ENCODE measurements at places on chromosomes 2 and 18.
A peak's percentile ranks its signal among the peaks of the same experiment; 100 is the strongest.

DNA sequence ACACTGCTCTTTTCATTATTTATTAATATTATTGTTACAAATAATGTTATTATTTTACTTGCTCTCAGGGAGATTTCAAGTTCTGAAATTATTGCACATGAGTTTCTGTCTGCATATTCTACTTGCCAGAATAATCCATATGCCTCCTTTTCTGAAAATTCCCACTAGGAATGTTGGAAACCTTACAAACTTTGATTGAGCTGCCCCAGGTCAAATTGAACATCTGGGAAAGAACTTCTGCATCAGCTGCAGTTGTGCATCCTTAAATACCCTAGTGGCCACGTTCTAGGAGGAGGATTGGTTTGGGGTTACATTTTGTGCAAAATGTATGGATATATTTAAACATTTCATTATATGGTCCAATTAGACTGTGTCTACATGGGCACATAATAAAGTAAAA lies 1302.7 kb upstream of the PIK3C3 start:
- no peak for DNase-seq

DNA sequence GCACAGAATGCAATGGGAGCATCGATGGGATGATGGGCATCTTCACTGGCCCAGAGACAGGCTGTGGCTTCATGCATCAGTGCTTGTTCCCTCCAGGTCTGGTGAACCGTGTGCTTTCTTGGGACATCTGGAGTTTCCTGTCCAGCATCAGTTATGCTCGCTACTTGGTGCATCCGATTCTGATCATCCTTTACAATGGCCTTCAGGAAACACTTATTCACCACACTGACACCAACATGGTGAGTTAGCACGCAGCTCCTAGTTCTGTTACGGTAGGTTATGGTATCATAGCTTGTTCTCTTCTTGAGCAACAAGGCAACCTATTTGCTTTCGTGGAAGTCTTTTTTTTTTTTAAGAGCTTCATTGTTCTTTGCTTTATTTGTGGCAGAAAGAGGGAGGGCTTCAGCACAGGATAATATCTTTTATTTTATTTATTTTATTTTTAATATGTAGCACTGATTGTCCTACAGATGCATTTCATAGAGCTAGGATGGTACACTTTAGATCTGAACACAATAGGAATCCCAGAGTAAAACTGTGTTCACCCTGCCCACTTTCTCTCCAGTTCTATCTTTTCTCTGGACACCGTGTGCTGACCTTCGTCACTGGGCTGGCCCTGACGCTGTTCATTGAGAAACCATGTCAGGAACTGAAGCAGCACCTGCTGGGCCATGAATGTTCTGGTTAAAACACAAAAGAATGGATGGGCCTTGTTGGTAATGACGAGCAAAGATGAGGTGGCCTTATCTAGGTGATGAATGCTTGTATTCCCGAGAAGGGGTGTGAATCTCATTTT lies 71.2 kb upstream of the SEC11C start:
- DNase-seq, result no peak

DNA sequence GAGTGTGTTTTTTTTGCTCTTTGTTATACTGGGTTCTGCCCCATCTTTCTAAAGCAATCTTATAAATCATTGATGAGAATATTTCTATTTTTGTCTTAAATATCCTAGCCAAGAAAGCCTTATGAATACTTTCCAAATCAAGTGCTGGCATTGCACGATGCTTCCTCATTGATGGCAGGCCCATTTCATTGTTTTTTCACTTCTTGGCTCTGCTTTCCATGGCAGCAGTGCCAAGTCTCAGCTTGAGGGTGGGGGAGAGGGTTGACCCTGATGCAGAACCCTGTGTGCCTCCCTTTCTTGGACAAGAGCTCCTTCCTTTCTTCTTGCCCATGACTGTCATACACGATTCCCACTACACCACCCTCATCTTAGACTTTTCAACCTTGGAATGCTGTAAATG lies 16.7 kb upstream of the CELF4 start:
- no peak for DNase-seq

DNA sequence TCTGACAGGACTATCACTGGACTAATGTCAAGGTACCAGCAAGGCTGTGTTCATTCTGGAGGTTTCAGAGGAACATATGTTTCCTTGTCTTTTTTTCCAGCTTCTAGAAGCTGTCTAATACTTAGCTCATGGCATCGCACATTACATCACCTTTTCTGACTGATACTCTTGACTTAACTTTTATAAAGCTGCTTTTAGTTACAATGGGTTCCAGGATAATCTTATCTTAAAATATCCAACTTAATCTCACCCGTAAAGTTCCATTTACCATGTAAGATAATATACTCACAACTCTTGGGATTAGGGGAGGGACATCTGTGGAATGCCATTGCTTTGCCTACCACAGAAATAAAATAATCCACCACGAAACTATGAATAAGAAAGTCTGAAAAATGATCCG lies 394.2 kb downstream of the CDH19 start:
- no peak for DNase-seq

- no peak for DNase-seq
Measured at GRCh38 chr18:75208836-75209128, 157 bp downstream of the PTGR3 start.

GRCh38 chr2:216057688-216058193 lies 23.9 kb downstream of the PECR start:
- peak; percentile 68 for DNase-seq

DNA sequence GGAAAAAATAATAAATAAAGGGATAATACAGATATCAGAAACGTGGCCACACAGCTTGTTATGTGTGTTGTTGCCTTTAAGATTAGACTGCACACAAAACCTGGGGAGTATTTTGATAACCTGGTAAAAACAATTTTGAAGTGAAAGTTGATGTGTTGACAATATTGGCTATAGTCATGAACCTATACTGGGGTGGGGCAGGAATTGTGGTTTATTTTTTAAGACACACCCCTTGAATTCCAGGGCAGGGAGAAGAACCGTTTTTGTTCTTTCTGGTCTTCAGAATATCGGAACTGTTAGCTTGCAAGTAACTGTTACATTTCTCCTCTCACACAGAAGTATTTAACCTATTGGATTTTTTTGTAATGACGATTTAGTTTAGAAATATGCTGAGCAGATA lies 80.4 kb downstream of the LIMS1 start:
- DNase-seq, result peak; percentile 42

- DNase-seq, result no peak
Measured at GRCh38 chr2:203763938-203764664, 57.7 kb downstream of the CD28 start.

GRCh38 chr2:237733677-237734300 lies 64.8 kb upstream of the RBM44 start:
- no peak for DNase-seq

GRCh38 chr2:88837511-88838160 lies 146.2 kb downstream of the RPIA start:
- DNase-seq, result no peak

DNA sequence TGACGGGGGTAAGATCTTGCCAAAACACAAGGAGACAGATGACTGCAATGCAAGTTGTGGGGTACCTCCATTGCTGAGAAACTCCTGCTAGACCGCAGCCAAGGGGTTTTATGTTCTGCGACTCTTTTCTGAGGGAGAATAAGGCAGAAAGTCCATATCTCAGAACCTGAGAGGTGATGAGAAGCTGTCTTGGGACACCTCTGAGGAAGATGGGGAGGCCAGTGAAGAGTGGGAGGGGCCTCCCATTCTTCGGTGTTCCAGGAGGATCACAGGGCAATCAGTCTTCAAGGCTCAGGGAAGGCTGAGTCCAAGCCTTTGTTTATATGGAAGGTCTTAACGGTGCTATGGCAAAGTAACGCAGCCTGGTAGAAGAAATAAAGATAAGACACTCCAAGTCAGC lies 18.0 kb downstream of the CYP27A1 start:
- no peak for DNase-seq

DNA sequence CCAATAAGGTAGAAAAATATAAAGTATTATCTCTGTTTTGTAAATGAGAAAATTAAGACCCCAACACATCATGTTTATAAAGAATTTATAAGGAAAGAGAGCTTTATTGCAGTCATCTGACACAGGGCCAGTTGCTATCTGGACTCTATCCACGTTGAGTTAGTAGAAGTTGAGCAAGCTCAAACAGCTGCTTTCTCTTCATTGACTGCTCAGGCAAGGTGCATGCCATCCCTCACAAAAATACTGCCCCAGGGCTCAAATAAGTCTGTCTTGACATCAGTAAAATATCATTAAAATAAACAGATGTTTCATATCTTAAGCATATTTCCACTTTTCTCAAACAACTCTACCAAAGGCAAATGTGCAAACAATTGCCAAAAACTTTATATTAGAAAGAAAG lies 14.8 kb downstream of the COL5A2 start:
- DNase-seq, result no peak

GRCh38 chr2:12694990-12695774 lies 21.6 kb upstream of the TRIB2 start:
- DNase-seq, result no peak

- no peak for DNase-seq
Measured at GRCh38 chr2:170974304-170974993, 45.4 kb downstream of the GORASP2 start.

- DNase-seq, result no peak
Measured at GRCh38 chr18:42159146-42159545, 204.1 kb downstream of the PIK3C3 start.

GRCh38 chr2:17599617-17600016 lies 59.1 kb downstream of the VSNL1 start:
- DNase-seq, result no peak

DNA sequence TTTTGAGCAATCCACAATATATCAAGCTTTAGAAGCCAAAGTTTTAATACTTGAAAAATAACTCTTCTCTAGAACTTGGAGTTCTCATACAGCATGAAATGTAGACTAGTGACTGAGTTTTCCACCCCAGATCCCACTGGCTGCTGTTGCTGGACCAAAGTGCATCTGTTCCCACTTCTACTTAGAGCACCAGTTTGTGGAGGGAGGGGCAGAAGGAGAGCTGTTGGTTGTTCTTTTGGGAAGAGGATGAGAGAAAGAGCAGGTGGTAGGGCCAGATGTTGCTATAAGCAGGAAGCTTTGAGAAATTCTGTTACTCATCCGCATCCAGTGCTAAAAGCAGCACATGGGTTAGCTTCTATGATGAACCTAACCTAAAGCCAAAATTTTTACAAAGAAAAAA lies 59.0 kb downstream of the MBD2 start:
- DNase-seq, result no peak

DNA sequence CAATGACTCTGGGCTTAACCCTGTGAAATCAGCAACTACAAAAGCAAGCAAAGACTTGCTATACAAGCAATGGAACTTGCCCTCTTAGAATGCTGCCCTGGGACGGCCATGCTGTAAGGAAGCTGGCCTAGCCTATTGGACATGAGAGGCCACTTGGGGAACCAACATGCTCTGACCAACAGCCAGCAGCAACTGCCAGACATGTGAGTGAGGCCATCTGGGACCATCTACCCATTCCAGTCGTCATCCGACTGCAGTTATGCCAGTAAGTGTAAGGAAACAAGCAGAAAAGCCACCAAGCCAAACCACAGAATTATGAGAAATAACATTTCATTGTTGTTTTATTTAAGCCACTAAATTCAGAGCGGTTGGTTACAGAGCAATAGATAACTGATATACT lies 40.9 kb downstream of the CLASP1 start:
- DNase-seq, result no peak

DNA sequence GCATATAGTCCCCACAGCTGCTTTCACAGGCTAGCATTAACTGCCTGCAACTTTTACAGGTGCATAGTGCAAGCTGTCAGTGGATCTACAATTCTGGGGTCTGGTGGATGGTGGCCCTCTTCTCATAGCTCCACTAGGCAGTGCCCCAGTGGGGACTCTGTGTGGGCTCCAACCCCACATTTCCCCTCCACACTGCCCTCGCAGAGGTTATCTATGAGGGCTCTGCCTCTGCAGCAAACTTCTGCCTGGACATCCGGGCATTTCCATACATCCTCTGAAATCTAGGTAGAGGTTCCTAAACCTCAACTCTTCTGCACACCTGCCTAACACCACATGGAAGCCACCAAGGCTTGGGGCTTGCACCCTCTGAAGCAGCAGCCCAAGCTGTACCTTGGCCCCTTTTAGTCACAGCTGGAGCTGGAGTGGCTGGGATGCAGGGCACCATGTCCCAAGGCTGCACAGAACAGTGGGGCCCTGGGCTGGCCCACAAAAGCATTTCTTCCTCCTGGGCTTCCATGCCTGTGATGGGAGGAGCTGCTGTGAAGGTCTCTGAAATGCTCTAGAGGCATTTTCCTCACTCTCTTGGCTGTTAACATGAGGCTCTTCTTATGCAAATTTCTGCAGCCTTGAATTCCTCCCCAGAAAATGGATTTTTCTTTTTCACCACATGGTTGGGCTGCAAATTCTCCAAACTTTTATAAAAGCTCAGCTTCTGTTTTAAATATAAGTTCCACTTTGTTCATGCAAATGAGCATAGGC lies 59.3 kb downstream of the KDM3A start:
- DNase-seq, result no peak

DNA sequence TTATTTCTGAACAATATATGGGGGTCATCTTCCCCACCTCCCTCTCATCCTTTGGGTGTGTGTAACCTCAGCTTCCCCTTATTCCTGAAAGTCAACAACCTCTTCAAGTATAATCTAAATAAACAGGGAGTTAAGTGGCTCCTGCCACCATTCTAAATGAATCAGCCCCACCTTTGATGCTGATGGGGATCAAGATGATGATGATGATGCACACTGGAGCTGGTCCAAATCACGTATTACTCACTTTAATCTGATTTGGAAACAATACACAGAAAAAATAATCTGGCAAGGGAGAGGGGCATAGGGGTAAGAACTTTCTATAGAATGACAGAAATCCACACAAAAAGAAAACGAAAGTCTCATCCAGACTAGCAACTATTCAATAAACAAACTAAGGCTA lies 7.1 kb downstream of the ACVR1 start:
- no peak for DNase-seq

- DNase-seq, result no peak
Measured at GRCh38 chr18:78891185-78891762, 88.3 kb upstream of the SALL3 start.

- DNase-seq, result no peak
Measured at GRCh38 chr2:127913808-127914457, 28.2 kb upstream of the AMMECR1L start.

- DNase-seq, result peak; percentile 87
Measured at GRCh38 chr2:157876066-157876785, at the start of gene ACVR1. ACVR1 (minus strand) TSS chr2:157876330; CDS start chr2:157799493, 76,837 bp downstream.

GRCh38 chr2:50571278-50571677 lies 460.7 kb downstream of the NRXN1 start:
- DNase-seq, result no peak

- DNase-seq, result no peak
Measured at GRCh38 chr2:57885742-57886141, 160.9 kb upstream of the VRK2 start.

- DNase-seq, result no peak
Measured at GRCh38 chr2:182436252-182436651, 9.4 kb upstream of the PDE1A start.
